HEK293T (cell line): ENCODE measurements at places on chromosomes 11 and 22.

DNA sequence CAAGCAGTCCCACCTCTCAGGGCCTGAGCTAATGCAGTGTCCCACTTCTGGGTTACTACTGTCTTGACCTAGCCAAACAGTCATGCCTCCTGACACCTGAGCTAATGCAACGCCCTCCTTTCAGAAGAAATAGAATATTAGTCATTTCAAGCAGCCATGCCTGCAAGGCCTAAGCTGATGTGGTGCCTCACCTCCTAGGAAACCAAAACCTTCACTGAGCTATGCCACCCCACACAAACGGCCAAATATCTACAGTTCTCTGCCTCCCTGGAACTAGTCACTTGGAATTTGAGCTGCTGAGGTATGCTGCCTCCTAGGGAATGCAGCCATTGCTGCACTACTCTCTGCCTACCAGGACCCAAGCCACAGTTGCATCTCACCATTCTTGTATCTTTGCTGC is 8.3 kb upstream of the MS4A6E start:
- no peak for DNase-seq

- DNase-seq: no peak
Observed at GRCh38 chr11:7581021-7581590, 67.3 kb downstream of the PPFIBP2 start.

GRCh38 chr11:67372993-67373647 is at the start of gene CLCF1:
TSS of gene CLCF1 (minus strand) at chr11:67373598. CDS start at chr11:67373539, 59 bp downstream.
- DNase-seq: peak; percentile 68

- DNase-seq: no peak
Observed at GRCh38 chr22:26536056-26536761, 23.9 kb upstream of the TFIP11 start.

GRCh38 chr11:67648140-67648795 is 2.3 kb downstream of the ACY3 start:
- no peak for DNase-seq

- no peak for DNase-seq
Observed at GRCh38 chr11:64582885-64583284, 8.1 kb upstream of the SLC22A12 start.

DNA sequence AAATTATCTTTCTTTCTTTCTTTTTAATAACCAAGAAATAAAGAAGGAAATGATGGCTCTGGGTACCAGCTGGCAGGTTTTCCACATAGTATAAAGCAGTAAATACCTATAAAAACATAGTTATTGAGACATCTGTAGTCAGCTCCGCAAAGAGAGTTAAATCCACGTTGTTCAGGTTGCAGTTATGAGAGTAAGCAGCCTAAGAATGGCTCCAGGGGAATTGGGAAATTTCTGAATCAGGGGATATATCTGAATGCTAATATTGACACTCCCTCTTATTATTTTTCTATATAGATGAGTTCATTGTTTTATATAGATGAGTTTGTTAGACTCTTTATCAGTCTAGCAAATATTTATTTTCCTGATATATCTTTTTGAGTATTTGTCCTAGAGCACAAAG is 322.0 kb upstream of the LRRC4C start:
- DNase-seq: no peak

GRCh38 chr11:81039916-81040524 is 1599.2 kb upstream of the TENM4 start:
- DNase-seq: no peak

GRCh38 chr22:30000566-30000965 is 79.7 kb upstream of the HORMAD2 start:
- no peak for DNase-seq

- DNase-seq: no peak
Observed at GRCh38 chr22:20316217-20316843, 3.5 kb downstream of the DGCR6L start.

- no peak for DNase-seq
Observed at GRCh38 chr11:24375931-24376330, 120.9 kb upstream of the LUZP2 start.

GRCh38 chr22:46636221-46637002 is 16.2 kb downstream of the GRAMD4 start:
- DNase-seq: no peak

DNA sequence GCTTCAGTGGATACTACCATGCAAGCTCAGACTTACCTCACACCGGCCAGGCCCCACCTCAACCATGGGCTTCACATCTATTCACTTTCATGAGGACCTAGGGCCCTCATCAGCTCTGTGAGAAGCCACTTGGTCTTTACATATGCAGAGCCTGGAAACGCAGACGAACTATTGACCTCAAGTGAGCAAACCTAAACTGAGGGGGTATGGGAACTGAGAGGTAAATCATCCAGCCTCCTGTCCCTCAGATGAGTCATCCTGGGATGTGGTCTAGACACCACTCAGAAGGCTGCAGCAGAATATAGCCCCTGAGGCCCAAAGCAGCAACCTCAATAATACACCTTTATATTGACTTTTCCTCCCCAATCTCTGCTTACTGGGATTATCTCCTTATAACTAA is 578.0 kb downstream of the INSC start:
- no peak for DNase-seq

- DNase-seq: no peak
Observed at GRCh38 chr11:68685656-68686380, 1.5 kb downstream of the GAL start.

GRCh38 chr22:19930551-19931486 is 10.8 kb upstream of the COMT start:
- no peak for DNase-seq

DNA sequence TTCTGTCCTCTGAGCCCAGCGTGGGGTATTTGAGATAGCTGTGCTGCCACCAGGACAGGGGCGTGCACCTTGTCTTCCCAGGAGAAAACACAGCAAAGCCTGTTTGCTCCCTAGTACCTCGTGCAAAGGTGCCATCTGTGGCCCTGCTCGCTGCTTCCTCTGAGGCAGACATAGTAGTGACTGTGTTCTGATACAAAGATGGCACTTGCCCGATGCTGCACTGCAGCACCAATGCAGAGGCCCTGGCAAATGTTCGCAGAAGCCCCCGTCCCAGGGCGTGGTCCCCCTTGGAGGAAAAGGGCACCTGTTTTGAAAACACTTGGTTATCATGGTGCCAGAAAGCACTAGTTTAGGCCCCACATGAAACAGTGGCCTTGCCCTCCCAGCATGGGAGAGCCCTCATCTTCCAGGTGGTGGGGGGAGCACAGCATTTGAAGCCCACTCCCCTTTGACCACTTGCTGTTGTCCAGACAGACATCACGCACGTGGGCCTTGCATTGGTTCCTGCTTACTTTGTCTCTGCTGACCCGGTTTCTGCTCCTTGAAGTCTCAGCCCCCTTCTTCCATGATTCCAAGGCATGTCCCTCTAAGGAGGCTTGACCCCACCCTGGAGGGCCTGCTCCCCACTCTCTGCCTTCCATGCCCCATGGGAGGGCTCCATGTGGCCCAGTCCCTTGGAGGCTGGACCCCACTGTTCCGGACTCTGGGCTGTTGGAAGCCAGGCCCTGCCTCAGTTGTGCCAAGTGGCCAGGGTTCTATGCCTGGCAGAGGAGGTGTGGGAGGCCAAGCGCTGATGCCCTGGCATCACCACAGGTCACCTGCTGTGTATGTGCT is 109.4 kb downstream of the KCNQ1OT1 start:
- peak; percentile 3 for DNase-seq

- DNase-seq: no peak
Observed at GRCh38 chr22:20034143-20034542, 13.2 kb downstream of the TANGO2 start.

GRCh38 chr11:60175860-60176275 is 7.0 kb downstream of the MS4A6A start:
- no peak for DNase-seq

GRCh38 chr11:134275534-134276395 is at the start of gene GLB1L3:
TSS of gene GLB1L3 (plus strand) at chr11:134276379. CDS start at chr11:134276741, 362 bp downstream.
- DNase-seq: peak; percentile 68

GRCh38 chr11:62544581-62545436 is 1.8 kb downstream of the AHNAK start:
- DNase-seq: peak; percentile 33

DNA sequence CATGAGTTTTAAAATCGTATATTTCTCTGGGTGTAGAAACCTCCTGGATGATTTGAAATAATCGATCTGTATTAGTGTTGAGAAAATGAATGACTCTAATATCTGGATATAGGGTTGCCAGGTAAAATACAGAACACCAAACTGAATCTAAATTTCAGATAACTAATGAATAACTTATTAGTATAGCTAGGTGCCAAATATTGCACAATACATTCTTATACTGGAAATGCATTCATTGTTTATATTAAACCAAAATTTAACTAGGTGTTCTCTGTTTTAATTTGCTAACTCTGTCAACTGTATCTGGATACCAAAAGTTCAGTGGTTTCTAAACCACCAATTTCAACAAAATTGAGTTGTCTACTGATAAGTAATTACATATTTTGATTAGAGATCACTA is 2.5 kb upstream of the BIRC3 start:
- no peak for DNase-seq

GRCh38 chr11:95276139-95276538 is 45.1 kb upstream of the SESN3 start:
- DNase-seq: no peak

GRCh38 chr11:113876798-113877669 is 1.7 kb upstream of the USP28 start:
- no peak for DNase-seq

DNA sequence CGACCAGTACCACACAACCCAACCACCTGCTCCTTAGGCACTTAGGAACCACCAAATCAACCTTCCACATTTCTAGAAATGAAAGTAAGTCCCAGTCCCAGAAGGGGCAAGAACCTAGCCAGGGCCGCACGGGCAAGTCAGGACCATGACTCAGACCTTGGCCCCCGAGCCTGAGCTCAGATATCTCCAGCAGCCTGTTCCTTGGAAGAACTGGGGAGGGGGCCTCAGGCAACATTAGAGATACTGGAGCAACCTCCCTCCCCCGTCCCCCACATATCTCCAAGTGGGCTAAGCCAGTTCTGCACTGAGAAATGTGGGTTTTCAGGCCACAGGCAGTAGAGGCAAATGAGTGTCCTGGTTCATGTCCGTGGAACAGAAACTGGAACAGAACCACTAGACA is 7.7 kb downstream of the ARAP1 start:
- DNase-seq: no peak
